ENCODE measurements at places on chromosomes 13 and 19.

- DNase-seq: no peak
Measured at GRCh38 chr13:41467425-41467945, 10.1 kb downstream of the RGCC start.

DNA sequence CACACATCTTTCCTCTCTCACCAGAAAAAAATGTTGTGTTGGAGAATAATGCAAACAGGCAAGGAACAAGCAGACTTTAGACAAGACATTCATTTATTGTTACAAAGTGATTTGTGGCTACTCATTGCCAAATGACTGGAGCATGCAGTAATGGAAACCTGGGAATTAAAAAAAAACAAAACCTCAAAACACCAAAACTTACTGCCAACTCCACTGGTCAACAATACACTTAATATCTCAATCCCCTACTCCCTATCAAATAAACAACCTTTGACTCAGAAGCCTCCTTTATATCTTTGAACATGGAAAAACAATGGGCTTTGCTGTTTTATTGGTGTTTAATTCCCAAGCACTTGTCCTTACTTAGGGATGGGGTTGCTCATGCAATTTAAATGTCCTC is 112.8 kb downstream of the POSTN start:
- DNase-seq: no peak

GRCh38 chr13:111914241-111915103 is 152.5 kb upstream of the SOX1 start:
- DNase-seq: no peak

DNA sequence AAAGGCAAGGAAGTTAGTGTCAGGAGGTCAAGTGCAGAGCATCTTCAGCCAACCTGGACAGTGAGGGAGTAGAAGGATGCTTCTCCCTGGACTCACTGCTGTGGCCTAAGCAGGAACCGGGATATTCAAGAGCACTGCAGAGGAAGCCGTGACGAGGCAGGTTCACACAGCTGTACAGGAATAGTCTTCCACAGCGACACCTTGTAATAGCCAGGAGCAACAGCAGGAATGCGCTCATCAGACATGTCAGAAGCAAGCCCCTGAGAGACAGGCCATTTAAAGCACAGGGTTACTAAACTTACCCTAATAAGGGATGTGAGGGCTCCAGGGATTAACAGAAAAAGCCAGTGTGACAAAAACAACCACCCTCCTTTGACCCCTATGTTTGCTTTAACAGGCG is 3.5 kb upstream of the MED26 start:
- DNase-seq: no peak

GRCh38 chr19:795691-796581 is 1.3 kb upstream of the PTBP1 start:
- no peak for DNase-seq

DNA sequence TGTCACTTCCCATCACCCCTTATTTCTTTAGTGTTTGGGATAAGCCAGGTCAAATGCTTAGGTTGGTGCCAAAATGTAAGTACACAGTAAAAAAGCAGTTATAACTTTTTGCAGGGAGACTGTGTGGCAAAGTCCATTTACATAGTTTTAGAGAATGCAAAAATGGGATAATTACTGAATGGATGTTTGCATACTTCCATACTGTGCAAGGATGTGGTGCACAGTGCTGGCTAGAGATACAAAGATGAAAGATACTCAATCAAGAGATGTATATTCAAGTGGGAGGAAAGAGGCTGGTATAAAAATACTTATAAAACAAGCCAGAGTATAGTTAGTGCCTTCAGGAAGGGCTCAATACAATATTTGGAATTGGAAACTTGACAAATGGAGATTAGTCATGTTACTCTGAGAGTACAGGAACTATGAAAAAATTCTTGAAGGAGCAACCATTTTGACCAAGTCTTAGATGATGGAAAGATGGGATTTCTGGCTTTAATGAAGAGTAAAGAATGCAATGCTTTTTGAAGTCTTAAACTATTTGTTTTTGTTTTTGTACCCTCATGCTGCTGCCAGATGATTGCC is 8.0 kb downstream of the PDS5B start:
- DNase-seq: no peak

GRCh38 chr13:72074663-72075062 is 207.7 kb upstream of the DACH1 start:
- no peak for DNase-seq

- no peak for DNase-seq
Measured at GRCh38 chr13:28459911-28460310, 35.0 kb downstream of the FLT1 start.

- DNase-seq: no peak
Measured at GRCh38 chr13:26679411-26680122, 81.0 kb downstream of the GPR12 start.

DNA sequence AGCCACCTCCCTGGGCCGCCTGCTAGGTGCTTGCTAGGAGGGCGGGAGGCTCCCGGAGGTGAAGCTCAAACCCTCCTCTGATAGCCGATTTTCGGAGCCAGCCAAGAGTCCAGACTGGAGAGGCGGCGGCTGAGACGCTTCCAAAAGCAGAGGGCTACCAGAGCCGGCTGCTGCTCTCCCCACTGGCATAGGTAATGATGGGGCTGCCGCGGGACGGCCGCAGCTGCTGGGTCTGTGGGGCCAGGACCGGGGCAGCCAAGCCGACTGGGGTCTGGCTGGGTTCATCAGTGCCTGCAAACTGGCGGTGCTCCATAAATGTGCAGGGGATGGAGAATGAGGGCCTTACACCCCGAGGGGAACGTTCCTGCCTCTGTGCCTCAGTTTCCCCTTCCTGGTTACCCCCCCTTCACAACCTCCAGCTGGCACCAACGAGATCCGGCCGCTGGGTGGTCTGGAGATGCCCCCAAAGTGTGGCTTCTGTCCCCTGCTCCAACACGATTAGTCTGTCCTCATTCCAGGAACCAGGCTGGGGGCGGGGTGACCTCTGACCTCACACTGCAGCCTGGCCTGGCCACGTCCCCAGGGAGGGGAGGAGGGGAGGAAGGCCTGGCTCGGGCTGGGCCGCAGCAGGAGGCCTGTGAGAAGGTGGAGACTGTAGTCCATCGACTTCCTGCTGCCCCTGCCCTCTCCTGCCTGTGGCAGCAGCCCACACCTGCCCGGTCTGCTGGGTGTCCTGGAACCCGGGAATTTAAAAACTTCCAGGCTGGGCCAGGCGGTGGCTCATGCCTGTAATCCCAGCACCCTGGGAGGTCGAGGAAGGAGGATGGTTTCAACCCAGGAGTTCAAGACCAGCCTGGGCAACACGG is 3.8 kb upstream of the WDR18 start:
- DNase-seq: no peak

DNA sequence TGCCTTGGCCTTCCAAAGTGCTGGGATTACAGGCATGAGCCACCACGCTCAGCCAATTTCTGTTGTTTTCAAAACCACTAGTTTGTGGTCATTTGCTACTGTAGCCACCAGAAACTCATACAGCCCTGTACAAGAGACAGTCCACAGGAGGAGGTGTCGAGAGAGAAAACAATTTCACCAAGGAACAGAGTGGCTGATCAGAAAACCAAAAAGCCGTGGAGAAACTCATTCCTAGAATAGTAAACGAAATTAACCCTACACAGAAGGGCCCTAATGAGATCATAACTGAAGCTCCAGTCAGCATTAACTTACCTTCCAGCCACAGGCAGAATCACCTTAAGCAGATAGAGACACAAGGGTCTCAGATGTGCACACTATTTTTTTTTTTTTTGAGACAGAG is 3.8 kb upstream of the CCDC124 start:
- no peak for DNase-seq

GRCh38 chr19:55647732-55648584 is at the start of gene CCDC106:
CCDC106 (plus strand) TSS chr19:55648212; CDS start chr19:55649047, 835 bp downstream.
- DNase-seq: peak; percentile 34

DNA sequence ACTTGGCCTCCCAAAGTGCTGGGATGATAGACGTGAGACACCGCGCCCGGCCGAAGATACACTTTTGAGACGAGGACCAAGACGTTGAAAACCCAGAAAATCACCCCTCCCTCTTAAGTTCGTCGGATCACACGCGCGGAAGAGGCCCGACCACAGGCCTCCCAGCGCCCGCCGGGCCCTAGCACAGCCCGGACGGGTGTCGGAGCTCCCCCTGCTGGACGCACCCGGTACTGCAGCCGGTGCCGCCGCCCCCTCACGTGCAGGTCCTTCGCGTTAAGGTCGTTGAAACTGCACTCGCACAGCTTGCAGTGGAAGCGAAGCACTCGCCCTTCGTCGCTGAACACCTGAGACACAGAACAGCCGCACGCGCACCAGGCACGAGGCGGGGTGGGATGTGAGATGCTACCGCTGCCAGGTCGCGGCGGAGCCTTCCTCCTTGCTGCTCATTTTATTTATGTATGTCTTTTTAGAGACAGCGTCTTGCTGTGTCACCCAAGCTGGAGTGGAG is 35.7 kb upstream of the MATK start:
- DNase-seq: peak; percentile 89

DNA sequence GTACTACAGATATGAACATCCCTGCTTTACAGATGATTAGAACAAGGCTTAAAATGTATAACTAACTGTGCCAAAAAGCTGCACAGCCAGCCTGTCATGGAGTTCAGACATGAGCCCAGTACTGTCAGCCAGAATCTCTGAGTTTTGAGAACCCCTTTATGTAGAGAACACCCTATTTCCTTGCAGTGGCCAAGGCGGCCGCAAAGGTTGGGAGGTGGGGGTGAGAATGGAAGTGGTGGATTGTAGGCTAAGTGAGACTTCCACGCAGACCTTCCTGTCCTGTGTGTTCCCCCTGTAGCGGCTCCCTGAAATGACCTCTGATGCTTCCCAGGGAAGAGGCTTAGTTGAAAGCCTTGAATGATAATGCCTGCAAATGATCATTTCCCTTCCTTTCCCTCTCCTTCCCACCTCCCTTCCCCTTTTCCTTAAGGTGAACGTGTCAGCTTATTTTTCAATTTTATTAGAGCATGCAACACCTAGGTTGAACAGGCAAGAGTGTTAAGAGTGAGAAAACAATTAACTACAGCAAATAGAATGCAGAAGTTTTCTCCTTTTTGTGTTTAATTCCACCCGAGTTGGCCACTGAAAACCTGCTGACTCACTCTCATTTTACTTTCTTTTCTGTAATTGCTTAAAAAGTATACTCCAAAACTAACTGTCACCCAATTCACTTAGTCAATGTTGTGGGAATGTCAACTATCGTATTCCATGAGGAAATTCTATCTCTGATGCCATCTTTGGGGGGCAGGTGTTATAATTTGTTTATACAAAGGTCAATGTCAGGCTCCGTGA is 167.0 kb upstream of the EDNRB start:
- no peak for DNase-seq

DNA sequence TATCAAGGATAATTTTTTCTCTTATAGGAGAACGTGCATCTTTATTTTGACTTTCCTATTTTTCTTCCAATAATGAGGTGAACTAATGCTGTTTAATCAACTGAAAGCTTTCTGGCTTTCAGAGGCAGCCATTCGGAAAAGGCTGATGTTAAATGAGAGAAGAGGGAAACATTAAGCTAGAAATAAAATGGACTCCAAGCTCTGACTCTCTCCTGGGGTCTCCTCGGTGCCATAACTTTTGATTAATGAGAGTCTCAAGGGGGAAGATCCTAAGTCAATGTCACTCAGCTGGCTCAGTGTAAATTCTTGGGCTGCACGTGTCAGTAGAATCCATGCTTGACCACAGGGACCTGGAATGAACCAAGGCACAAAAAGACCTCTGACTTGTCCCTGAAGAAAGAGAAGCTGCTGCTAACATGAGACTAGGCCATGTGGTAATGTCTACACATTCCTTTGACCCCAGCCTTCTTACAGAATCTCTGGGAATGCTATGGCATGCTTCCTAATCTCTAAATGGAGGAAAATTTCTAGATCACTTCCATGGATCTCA is 152.2 kb upstream of the RFC3 start:
- no peak for DNase-seq

GRCh38 chr19:3785938-3786824 is at the start of gene MATK:
MATK (minus strand) TSS chr19:3786381; CDS start chr19:3785135, 1,246 bp downstream.
- peak; percentile 21 for DNase-seq

DNA sequence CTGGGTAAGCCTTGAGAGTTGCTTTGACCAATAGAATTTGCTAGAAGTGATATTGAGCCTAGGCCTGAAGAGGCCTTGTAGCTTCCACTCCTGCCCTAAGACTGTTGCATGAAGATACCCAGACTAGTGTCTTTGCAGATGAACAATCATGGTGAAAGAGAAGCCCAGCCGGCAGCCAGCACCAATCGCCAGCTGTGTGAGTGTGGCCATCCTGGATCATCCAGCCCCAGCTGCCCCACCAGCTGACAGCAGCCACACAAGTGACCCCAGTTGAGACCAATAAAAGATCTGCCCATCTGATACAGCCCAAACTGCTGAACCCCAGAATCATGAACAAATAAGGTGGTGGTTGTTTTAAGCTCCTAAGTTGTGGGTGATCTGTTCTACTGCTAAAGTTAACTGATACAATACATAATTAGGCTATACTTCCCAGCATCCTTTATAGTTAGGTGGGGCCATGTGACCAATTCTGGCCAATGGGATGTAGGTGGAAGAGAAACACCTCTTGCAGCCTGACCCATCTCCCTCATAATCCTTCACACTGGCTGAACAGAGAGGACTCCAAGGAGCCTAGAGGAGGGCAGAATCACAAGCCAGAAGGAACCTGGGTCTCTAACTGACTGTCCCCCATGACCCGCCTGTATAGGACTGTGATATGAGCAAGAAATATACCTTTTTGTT is 9.4 kb upstream of the ZNF428 start:
- no peak for DNase-seq

- DNase-seq: no peak
Measured at GRCh38 chr19:28242317-28242927, 970.5 kb downstream of the UQCRFS1 start.

DNA sequence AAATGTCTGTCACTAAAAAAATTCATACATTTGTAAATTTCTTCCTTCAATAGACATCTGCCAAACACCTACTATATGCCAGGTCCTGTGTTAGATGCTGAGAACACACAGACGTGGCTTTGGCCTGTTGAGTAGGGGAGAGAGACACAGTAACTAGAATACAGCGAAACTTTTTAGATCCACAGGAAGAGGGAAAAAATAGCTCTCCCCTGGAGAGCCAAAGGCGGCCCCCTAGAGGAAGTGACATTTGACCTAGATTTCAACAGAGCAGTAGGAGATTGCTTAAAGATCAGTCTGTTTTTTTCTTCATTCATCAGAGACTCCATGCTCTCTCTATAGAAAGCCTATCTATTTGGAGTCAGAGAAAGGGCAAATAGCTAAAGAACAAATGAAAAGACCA is 11.3 kb downstream of the LCP1 start:
- DNase-seq: no peak

DNA sequence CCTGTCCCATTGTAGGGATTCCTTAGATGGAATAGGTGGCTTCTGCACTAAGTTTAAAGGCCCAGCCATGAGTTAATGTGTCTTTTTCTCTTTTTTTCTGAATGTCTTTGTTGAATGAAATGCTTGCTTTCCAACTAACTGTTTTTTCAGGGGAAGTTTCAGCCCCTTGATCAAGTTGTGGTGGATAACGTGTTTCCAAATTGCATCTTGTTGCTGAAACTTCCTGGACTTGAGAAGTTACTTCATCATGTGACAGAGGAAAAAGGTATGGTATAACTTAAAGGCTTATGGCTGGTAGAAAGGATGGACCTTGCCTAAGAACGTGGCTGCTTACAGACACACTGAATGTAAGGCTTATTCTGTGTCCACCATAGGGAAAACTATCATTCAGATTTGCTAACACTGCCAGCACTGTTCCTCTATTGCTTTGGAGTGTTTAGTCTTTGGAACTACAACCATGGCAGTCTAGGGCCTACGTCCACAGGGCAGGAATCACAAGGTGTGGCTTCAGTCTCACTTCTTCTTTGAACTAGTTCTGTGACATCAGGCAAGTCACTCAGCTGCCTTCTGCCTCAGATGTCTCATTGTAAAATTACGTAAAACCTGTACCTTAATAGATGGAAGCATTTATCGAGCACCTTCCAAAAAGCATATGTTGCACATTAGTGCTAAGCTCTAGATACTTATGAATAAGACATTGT is 25.3 kb downstream of the RNASEH2B start:
- DNase-seq: no peak

Measured in activated CD4-positive, alpha-beta T cell treated with anti-CD3 and anti-CD28 coated beads for 24 hours (primary cell).